Thoracic aorta (tissue), 2 donors: ENCODE measurements at places on chromosomes 11 and 22. TPM values are rescaled to one million over a fixed set of nuclear protein-coding genes. Genes with fewer than 3 reads are reported as not detected.

DEAF1 gene
- 22.1 TPM for total RNA-seq

SYCE3 gene
- not detected for total RNA-seq

LRRN4CL gene
- total RNA-seq = 10.5 TPM

CHRNA10 gene
- total RNA-seq = 1.8 TPM

RAB3IL1 gene
- 45.4 TPM for total RNA-seq

XNDC1N gene
- 6.0 TPM for total RNA-seq

SOX6 gene
- 0.27 TPM for total RNA-seq

CCDC116 gene
- 0.71 TPM for total RNA-seq

MPZL2 gene
- 18.3 TPM for total RNA-seq

ZDHHC8 gene
- 14.8 TPM for total RNA-seq

MOGAT2 gene
- total RNA-seq = not detected

- H3K36me3 ChIP-seq = no peaks in the 10 kb centered on the region
- no peak overlapping the region for H3K4me3 ChIP-seq
- DNase-seq = no peak
- H3K27me3 ChIP-seq = no peaks in the 10 kb centered on the region
These were observed 92.7 kb upstream of the TBCEL start for GRCh38 chr11:120931057-120931779.

- no peak overlapping the region for H3K4me3 ChIP-seq
- H3K27me3 ChIP-seq = no peaks in the 10 kb centered on the region
- peaks cover 24% of the 10 kb centered on the region for H3K36me3 ChIP-seq
- H3K27ac ChIP-seq = peak overlapping the region; percentile 97
These were observed 76.2 kb downstream of the ZBTB16 start for GRCh38 chr11:114135737-114136151.

DNA sequence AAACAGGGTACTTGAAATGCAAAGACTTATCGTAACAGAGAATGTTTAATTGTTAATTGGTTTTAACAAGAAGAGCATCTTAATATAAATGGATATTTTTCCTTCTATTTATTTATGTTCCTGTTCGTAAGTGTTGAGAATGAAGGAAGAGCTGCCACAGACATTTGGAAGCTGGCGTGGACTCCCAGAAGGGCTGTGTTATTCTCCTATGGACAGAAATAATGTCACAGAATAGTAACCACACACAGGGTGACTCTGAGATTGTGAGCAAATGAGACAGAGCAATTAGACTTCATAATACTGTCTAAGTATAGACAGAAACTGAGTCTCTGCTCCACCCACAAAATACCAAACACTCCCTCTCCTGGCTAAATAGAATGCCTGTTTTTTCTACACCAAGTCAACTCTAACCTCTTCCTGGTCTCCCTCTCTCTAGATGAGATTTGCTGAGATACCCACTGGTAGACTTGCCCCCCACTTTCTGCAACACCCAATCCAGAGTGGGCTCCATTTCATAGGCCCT is 6.1 kb downstream of the APOL3 start:
- H3K27me3 ChIP-seq = no peaks in the 10 kb centered on the region
- H3K4me3 ChIP-seq = no peak overlapping the region
- H3K36me3 ChIP-seq = no peaks in the 10 kb centered on the region
- no peak for DNase-seq

DNA sequence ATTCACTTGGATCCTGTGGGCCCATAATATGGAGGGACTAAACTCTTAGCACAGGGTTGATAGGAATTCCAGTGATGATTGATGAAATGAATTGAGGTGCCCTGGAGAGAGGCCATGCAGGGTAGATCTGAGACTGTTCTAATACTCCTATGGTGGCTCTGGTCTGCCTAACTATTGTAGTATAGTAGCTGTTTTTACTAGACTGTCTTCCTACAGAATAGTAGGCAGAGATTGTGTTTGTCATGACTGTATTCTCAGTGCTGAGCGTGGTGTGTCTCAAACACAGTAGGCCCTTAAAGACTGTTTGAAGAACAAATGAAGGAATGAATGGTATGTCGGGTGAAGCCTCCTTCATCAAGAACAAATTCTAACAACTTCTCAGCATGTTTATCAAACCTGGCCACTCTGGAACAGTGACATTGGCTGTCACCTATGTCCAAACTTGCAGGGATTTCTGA is 107.0 kb upstream of the SESN3 start:
- H3K27me3 ChIP-seq = no peaks in the 10 kb centered on the region
- no peaks in the 10 kb centered on the region for H3K36me3 ChIP-seq
- DNase-seq = no peak

- peaks cover 50% of the 10 kb centered on the region for H3K4me1 ChIP-seq
- H3K27me3 ChIP-seq = no peaks in the 10 kb centered on the region
These were observed 32.3 kb downstream of the TMPRSS5 start for GRCh38 chr11:113673550-113674396.

GRCh38 chr11:122812638-122813037 is 25.7 kb upstream of the CRTAM start:
- H3K27ac ChIP-seq = no peak overlapping the region
- no peaks in the 10 kb centered on the region for H3K36me3 ChIP-seq
- H3K4me1 ChIP-seq = no peaks in the 10 kb centered on the region
- H3K27me3 ChIP-seq = no peaks in the 10 kb centered on the region
- no peak for DNase-seq
- H3K4me3 ChIP-seq = no peak overlapping the region

GRCh38 chr11:429931-430456 is 11.8 kb downstream of the ANO9 start:
- no peak overlapping the region for H3K27ac ChIP-seq
- H3K27me3 ChIP-seq = no peaks in the 10 kb centered on the region
- no peaks in the 10 kb centered on the region for H3K36me3 ChIP-seq
- no peak overlapping the region for H3K4me3 ChIP-seq
- DNase-seq = no peak
- no peaks in the 10 kb centered on the region for H3K4me1 ChIP-seq

DNA sequence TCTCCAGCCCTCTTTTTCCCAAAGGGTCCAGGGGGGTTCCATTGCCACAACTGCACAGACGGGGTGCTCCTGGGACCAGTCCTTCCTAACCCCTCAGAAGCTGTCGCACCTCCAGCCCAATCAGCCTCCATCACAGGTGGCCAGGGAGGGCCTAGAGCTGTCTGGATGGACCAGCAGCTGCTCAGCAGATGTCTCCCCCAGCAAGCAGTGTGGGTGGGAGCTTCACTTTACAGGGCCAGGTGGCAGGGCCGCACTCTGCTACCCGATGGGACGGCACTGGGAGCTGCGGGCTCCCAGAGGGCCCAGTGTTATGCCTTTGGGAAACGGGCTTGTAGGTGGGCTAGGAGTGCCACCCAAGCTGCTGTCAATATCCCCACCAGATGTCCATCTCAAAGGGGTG is 120.5 kb downstream of the DSCAML1 start:
- no peaks in the 10 kb centered on the region for H3K4me1 ChIP-seq
- no peak overlapping the region for H3K27ac ChIP-seq
- H3K4me3 ChIP-seq = no peak overlapping the region
- no peaks in the 10 kb centered on the region for H3K36me3 ChIP-seq
- DNase-seq = no peak
- no peaks in the 10 kb centered on the region for H3K27me3 ChIP-seq

DNA sequence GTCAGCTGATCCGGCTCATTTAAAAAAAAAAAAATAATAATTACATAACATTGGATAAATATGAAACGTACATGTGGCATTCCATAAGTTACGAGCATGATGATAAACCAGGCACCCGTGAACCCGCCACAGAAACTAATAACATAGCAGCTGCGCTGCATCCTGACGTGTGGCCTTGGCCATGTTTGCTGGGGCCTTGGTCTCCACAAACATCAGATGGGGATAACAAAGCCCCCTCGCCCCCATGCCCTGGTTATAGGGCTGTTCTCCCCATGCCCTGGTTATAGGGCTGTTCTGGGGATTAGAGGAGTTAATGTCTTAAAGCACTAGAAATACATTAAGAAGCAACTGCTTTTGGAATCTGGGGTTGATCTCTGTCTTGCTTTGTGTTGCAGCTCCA is 36.7 kb downstream of the FLRT1 start:
- no peaks in the 10 kb centered on the region for H3K36me3 ChIP-seq
- H3K4me1 ChIP-seq = no peaks in the 10 kb centered on the region
- no peak overlapping the region for H3K27ac ChIP-seq
- no peak overlapping the region for H3K4me3 ChIP-seq
- H3K27me3 ChIP-seq = no peaks in the 10 kb centered on the region

DNA sequence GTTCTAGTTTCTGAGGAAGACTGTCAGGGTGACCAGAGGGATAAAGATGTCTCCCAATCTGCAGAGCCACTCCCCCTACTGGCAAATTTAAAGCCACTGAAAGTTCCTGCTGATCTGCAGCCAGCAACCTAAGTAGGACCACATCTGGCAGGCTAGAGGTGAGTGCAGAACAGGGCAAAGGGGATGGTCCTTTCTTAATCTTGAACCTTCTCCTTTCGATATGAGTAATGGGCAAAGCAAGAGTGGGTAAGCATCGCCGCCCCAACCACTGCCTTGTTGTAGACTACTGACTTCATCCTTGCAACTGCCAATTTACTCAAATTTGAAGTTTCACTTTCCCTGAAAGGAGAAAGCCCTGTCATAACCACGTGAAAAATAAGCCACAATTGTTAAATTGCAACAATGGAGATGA is 30.7 kb downstream of the SCUBE2 start:
- H3K4me3 ChIP-seq = no peak overlapping the region
- no peak overlapping the region for H3K27ac ChIP-seq
- no peaks in the 10 kb centered on the region for H3K36me3 ChIP-seq
- peaks cover 14% of the 10 kb centered on the region for H3K4me1 ChIP-seq

GRCh38 chr11:14132312-14132711 is 169.8 kb downstream of the SPON1 start:
- H3K4me3 ChIP-seq = no peak overlapping the region
- H3K4me1 ChIP-seq = no peaks in the 10 kb centered on the region
- peaks cover 4% of the 10 kb centered on the region for H3K36me3 ChIP-seq
- no peaks in the 10 kb centered on the region for H3K27me3 ChIP-seq
- no peak overlapping the region for H3K27ac ChIP-seq

GRCh38 chr11:2210366-2211112 is 38.9 kb upstream of the TH start:
- no peaks in the 10 kb centered on the region for H3K36me3 ChIP-seq
- no peaks in the 10 kb centered on the region for H3K27me3 ChIP-seq
- H3K4me3 ChIP-seq = no peak overlapping the region
- no peak overlapping the region for H3K27ac ChIP-seq

DNA sequence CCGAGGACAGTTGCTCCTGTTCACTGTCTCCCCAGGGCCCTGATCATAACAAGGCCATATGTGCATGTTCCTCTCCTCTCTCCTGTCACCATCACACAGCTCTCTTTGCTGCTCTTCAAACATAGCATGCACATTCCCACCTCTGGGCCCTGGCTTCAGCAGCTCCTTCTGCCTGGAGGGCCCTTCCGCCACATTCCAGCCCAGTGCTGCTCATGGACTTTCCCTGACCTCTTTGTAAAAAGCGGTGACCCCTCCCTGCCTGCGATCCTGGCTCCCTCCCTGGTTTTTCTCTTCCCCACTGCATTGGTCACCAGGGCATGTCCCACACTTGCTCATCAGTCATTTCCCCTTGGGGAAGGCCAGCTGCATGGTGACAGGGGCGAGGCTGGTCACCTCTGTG is 98.2 kb downstream of the MYO18B start:
- no peaks in the 10 kb centered on the region for H3K4me1 ChIP-seq
- no peak overlapping the region for H3K27ac ChIP-seq
- H3K27me3 ChIP-seq = no peaks in the 10 kb centered on the region
- DNase-seq = no peak

DNA sequence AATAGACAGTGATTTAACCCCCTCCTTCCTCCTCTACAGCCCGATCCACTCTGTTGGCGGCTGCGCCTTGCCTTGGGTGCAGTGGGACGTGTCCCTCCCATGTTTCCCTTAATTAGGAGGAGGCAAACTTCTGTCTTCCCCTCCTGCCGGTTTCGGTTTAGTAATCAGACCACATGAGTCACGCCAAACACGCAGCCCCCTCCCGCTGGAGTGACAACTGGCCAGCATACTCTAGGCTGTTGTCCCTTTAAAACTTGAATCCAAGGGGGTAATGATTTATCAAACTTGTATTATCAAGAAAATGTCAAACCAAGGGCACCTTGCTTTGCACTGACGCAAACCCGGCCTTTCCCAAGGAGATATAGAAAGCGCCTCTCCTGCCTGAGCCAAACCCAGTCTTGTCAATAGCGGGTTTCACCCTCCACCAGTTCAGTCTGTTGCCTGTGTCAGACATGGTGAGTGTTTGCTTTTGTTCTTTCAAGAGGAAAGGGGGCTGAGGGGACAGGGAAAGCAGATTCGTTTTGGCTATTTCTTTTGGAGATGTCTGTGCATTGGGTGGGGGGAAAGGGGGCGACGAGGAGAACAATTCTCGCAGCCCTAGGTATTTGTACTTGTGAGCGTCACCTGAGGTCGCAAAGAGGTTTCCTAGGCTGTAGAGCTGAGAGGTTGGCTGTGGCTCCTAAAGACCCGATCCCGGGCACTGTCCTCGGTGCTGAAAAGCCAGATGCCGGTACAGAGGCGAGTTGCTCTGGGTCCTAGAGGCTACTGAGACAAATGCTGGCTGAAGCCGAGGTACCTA is at the start of gene SLC6A5:
TSS of gene SLC6A5 (plus strand) at position 388 of the 799 bp plus-strand sequence. CDS start at position 453, 65 bp downstream.
- peaks cover 15% of the 10 kb centered on the region for H3K27me3 ChIP-seq
- no peak within 1 kb of the TSS for H3K4me3 ChIP-seq
- no peak for DNase-seq
- H3K36me3 ChIP-seq = no peaks in the 10 kb centered on the region

DNA sequence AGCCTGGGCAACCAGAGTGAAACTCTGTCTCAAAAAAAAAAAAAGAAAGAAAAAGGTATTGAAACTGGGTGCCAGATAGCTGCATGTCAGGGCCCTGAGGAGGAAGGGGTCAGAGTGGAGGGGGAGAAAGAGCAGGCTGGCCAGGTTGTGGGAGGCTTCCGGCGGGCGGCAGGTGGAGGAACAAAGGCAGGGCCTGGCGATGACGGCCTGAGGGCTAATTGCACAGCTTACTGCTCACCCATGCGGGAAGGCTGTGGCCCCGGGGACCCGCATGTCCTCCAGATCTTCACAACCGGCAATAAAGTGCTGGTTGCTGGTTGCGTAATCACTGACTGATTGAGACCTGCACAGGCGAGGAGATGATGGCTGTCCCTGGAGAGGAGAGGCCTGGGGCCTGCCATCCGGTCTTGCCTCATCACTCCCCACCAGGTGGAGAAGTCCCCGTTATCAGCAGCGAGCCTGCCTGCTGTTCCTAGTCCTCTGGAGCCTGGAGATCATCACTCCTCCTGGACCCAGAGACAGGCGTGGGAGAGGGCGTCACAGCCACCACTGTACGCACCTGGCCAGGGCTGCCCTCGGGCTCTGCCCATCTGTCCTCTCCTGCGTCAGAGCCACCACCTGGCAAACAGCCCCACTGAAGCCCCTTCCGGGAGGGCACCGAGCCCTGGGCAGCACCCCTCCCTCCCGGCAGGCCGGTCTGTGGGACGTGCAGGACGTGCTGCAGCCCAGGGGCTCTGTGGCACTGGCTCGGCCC is 18.7 kb downstream of the H19 start:
- no peaks in the 10 kb centered on the region for H3K4me1 ChIP-seq
- no peak overlapping the region for H3K4me3 ChIP-seq
- H3K27me3 ChIP-seq = no peaks in the 10 kb centered on the region
- no peak overlapping the region for H3K27ac ChIP-seq
- no peak for DNase-seq
- no peaks in the 10 kb centered on the region for H3K36me3 ChIP-seq
